NCI-H2029 treated with DMSO at 0.1 percent for 48 hours (cell line): ENCODE measurements at places on chromosomes 11 and 22.

DNA sequence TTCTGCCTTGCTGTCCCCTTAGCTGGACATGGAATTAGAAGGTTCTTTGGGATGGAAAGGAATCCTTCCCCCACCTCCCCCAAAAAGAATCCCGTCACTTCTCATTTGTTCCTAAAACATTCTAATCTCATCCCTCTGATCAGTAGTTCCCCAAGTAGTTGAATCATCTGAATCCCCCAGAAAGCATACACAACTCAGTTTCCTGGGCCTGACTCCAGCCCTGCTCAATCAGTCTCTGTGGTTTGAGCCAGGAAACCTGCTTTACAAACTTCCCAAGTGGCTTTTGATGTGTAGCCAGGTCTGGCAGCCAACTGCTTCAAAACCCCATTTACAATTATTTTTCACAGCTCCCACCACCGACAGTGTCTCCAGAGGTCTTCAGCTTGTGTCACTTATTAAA is 20.2 kb downstream of the C22orf31 start:
- DNase-seq: peak; percentile 15

- DNase-seq: no peak
These were observed at the start of gene PNPLA5 for GRCh38 chr22:43891360-43892182. TSS of gene PNPLA5 (minus strand) at chr22:43892013. CDS start at chr22:43891880, 133 bp downstream.

DNA sequence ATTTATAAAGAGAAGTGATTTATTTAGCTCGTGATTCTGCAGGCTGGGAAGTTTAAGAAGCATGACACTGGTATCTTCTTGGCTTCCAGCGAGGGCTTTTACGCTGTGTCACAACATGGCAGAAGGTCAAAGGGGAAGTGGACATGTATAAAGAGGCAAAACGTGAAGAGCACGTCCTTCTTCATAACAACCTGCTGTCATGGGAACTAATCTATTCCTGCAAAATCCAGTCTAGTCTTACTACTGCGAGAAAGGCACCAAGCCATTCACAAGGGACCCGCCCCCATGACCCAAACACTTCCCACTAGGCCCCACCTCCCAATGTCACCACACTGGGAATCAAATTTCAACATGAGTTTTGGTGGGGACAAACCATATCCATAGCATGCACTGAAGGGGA is 58.3 kb downstream of the AMOTL1 start:
- DNase-seq: no peak

DNA sequence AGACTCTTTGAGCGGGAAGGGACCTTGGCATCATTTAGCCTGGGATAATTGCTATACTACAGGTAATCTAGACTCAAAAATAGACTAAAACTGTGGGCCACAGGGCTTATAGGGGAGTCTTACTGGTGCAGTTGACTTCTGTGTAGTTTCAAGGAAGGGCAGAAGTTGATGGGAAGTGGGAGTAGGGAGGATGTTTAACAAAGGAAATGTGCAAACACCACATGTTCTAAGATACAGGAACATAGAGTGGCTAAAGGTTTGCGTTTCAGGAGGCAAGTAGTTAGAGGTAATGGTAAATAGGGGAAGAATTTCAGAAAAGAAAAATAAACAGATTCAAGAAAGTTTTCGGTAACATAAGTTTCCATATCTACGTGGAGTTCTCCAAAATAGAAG is 14.4 kb upstream of the SORL1 start:
- no peak for DNase-seq

- peak; percentile 57 for DNase-seq
These were observed 133.1 kb downstream of the MICAL2 start for GRCh38 chr11:12243486-12243885.

GRCh38 chr11:122779047-122779629 is 59.2 kb upstream of the CRTAM start:
- no peak for DNase-seq

DNA sequence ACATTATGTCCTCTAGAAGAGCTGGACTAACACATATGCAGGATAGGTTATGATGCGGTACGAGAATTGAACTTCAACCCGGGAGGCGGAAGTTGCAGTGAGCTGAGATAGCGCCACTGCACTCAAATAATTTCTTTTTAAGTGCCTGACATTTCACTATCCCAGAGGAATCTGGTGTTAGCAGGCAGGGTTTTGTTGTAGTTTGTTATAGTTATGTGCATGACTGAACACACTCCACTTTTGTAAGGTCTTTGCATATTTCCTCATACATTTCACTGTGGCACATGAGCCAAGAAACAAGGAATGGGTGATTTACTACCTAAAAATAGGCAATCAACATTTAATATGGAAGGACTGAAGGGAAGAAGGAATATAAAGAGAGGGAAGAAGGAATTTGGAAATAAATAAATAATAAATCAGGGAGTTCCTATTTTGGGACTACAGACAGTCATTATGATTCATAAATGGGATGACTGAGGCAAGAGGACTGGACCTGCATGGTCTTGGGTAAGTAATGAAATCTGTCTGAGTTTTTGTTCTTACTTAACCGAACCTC is 8.7 kb upstream of the HIPK3 start:
- no peak for DNase-seq
